Stimulated activated CD8-positive, alpha-beta memory T cell treated with anti-CD3 and anti-CD28 coated beads, Interleukin-4, amount 100 ng/mL, for 4 hours (primary cell): ENCODE measurements at places on chromosomes 3 and 15.

DNA sequence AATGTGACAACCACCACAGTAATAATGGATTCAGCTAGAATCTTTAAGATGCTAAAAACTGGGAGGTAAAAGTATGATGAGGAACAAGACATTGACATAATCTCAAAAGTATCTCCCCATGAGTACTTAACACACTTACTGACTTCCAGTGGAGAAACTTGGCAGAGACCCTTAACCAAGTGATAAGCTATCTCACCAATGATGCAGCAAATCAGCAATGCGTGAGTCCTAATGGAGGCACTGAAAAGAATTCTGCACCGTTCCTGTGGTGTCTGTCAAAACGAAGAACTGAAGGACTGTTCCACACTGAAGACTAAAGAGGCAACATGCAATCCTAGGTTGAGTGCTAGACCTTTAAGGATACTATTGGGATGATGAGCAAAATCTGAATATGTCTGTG, 67.9 kb upstream of the OCA2 start:
- DNase-seq = no peak

DNA sequence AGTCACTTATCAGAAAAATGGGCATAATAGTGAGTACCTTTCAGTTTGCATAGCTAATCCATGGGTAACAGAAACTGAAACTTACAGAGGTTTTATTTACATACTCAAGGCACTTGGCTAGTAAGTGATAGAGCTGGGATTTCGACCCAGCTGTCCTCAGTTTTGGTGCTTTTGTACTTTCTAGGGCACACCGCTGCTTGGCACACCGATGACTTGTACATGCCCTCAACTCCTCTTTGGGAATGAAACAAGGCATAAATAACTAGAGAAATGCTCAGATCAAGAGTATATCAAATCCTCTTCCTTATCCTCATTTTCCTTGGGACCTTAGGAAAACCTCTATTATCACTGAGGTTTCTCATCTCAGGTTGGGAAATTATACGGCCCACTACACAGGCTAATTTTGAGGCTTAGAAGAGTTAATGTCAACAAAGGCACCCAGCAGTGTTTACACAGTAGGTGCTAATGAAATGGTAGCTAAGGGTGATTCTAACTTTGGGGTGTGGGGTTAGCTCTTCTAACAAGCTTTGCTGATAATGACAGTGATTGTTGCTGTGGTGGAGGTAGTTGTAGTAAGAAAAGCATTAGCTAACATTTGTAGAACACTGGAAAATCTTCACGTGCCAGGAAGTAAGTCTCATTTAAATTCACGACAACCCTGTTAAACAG, 20.3 kb upstream of the DGKG start:
- no peak for DNase-seq

GRCh38 chr3:159664006-159664405, 324.6 kb upstream of the IL12A start:
- no peak for DNase-seq

- DNase-seq = no peak
These were observed 630.9 kb downstream of the PYDC2 start for GRCh38 chr3:192091831-192092230.

DNA sequence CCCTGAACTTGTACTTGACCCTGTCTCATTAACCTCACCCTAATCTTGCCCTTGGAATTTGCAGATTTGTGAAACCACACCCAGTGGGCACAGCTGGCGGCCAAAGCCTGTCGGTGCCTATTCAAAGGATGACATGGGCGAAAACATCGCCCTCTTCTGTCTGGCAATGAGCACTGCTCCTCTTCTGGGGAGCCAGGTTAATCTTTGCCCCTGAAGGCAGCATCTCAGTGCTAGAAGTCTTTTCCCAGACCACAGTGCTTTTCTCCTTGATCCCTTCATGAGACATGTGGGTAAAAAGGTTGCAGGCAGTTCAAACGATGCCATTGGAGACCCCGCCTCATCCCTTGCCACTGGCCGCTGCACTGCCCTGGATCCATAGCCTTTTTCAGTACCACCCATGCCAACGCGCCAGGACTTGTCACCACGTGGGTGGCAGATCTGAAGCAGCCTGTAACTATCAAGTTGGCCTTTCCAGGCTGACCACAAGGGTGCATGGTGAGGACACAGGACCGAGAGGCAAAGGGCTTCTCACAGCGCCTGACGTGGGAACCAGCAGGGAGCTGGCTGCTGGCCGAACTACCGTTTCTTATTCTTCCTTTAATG, 6.5 kb upstream of the DNASE1L3 start:
- DNase-seq = peak; percentile 25
